ENCODE measurements at places on chromosomes 2 and 18. TPM values are rescaled to one million over a fixed set of nuclear protein-coding genes. Genes with fewer than 3 reads are reported as not detected.

The ALPI gene
- polyA plus RNA-seq, result not detected

The SLC35F5 gene
- polyA plus RNA-seq, result 10.9 TPM

The MFSD2B gene
- 0.82 TPM for polyA plus RNA-seq

The UGT1A3 gene
- polyA plus RNA-seq, result not detected

DNA sequence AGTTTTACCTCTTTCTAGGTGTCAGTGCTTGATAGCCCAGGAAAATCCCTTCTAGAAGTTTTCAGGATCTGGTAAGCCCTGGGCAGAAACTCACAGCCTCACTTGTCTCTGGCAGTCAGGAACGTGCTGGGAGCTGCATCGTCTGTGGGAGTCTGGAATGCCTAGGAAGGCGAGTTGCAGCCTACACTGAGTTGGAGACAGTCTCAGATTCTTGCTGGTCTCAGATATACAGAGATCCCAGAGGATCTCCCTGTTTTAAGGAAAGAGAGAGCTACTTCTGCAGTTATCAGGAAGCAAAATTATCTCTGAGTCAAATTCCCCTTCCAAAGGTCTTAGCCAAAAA is 104.4 kb upstream of the CDC42EP3 start:
- H3K4me1 ChIP-seq, result no peaks in the 10 kb centered on the region
- H3K27me3 ChIP-seq, result no peaks in the 10 kb centered on the region
- no peaks in the 10 kb centered on the region for H3K36me3 ChIP-seq

DNA sequence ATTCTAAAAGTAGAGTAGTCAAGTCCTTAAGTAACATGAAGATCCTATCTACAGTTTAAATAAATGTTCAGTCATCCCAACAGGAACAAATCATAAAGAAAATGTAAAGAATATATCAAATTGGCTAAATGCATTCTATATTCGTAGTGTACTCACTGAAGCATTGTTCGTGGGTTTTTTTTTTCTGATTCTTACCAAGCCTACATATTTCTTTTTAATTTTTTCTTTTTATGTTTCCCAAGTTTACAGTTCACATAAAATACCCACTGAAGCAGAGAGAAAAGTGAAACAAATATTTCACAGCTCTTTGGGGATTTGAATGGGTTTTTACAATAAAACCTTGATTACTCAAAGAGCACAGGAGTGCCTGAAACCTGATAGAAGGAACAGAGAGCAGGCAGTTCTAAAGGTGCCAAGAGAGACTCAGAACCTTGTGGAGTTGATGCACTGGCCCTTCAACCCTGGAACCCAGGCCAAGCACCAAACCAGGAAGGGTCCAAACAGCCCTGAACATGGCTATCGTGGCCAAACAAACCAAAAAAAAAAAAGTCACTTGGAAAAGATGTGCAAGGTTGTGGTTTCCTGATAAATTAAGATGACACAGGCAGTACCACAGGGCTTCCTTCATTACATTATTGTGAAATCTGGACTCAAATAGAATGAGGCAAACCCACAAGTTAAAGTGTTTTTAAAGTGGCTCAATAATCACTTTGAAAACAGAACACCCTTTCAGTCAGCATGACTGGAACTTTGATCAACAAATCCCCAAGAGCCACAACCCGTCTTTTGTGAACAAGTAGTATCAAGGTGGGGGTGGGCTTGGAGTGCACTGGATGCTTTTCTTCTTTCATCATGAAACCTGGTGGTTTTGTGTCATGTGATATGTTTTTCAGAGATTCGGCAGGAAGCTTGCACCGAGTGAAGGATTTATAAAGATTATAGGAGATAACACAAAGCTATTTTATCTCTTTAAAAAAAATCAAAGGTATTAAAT is 245.0 kb upstream of the FN1 start:
- no peaks in the 10 kb centered on the region for H3K4me1 ChIP-seq
- H3K4me3 ChIP-seq, result no peak overlapping the region
- no peak for DNase-seq
- H3K36me3 ChIP-seq, result no peaks in the 10 kb centered on the region
- H3K27ac ChIP-seq, result no peak overlapping the region
